Posterior vena cava (tissue), 2 donors: ENCODE measurements at places on chromosomes 7 and 10.

GRCh38 chr7:99728615-99729014, 6.4 kb downstream of the CYP3A7 start:
- DNase-seq = no peak

DNA sequence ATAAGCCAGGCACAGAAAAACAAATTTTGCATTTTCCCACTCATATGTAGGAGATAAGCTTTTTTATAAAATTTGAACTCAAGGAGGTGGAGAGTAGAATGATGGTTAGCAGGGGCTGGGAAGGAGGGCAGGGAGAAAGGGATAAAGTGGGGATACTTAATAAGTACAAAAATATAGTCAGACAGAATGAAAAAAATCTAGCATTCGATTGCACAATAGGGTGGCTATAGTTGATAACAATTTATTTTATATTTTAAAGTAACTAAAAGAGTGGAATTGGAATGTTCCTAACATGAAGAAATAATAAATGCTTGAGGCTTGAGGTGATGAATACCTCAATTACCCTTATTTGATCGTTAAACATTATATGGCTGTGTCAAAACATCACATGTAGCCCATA, 415.7 kb upstream of the STEAP1 start:
- no peak for DNase-seq

DNA sequence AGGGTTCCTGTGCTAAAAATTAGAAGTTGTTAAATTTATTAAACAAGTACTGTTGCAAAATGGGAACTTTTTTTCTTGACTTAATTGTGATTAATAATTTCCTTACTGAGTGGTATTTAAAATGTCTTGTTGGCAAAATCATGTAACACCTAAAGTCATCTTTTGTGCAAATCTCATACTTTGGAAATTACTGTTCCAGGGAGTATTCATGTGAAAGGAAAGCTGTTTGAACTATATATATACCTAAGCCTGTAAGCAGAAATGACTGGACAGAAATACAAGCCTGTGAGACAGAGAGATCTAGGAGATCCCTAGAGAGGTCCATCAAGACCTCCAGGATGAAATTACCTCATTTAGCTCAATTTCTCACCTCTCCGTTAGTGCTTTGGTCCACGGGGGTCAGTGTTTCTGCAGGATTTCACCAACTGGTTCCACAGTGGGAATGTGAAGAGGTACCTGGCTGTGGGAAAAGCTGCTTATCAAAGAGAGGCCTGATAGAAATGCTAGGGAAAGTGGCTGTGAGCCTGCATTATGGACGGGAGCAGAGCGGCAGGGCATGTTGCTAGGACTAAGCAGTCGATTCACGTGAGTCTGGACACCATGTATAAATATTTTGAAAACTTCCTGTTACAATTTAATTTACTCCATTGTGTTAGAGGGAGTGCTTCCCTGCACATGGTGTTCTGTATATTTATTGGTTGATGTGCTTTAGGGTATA, 7.9 kb downstream of the LUC7L2 start:
- no peak for DNase-seq

- DNase-seq = no peak
Observed at GRCh38 chr7:2873686-2874551, 29.8 kb upstream of the GNA12 start.

- DNase-seq = no peak
Observed at GRCh38 chr10:93357680-93358079, 124.5 kb downstream of the MYOF start.

- no peak for DNase-seq
Observed at GRCh38 chr7:5567790-5568189, 144.2 kb upstream of the TNRC18 start.

GRCh38 chr10:63434866-63435854, 30.6 kb downstream of the JMJD1C start:
- no peak for DNase-seq

GRCh38 chr7:4771737-4772136, 3.7 kb upstream of the AP5Z1 start:
- no peak for DNase-seq

- DNase-seq = no peak
Observed at GRCh38 chr7:103715376-103716120, 269.5 kb upstream of the SLC26A5 start.

DNA sequence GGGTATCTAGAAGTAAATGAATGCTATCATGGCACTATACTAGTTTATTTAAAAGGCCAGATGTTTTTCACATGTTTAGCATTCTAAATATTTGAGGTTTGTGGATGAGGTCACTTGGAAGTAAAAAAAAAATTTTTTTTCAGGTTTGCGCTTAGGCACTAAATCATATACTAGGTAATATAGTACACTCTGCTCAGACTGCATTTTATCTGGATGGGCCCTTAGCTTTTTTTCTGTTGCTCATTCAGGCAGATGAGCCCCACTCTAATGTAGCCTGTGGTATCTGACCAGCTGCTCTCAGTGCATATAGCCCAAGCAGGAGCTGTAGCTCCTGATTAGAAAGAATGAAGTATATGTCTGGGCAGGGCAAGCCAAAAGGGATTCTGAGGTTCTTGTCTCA, 210.1 kb downstream of the AUTS2 start:
- DNase-seq = no peak

- no peak for DNase-seq
Observed at GRCh38 chr7:45987521-45988290, 66.6 kb upstream of the IGFBP3 start.

- DNase-seq = no peak
Observed at GRCh38 chr10:12098966-12099365, 30.2 kb downstream of the DHTKD1 start.
